ENCODE measurements at places on chromosomes 2 and 18. TPM values are rescaled to one million over a fixed set of nuclear protein-coding genes. Genes with fewer than 3 reads are reported as not detected.

OR6B2 gene
- not detected for total RNA-seq

CRYGC gene
- 0.17 TPM for total RNA-seq

GORASP2 gene
- total RNA-seq, result 34.5 TPM

UPP2 gene
- total RNA-seq, result not detected

IGFBP2 gene
- 5.3 TPM for total RNA-seq

SP140L gene
- total RNA-seq, result 9.3 TPM

LIMS4 gene
- 0.63 TPM for total RNA-seq

GNAL gene
- total RNA-seq, result 0.10 TPM

VWC2L gene
- not detected for total RNA-seq

DNA sequence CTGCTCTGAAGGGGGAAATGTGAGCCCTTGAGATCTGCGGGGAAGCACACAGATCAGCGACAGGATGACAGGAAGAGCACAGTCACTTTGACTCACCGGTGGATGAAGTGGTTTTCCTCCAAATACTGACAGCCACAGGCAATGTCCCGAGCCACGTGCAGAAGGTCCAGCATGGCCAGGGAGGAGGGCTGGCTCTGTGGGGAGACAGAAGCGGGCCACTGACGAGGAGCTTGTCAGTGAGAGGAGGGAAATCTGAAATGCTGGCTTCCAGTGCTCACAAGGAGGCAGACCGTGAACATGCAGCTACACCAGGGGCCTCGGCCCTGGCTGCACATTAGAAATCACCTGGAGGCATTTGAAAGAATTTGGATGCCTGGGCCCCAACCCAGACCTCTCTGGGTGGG lies 98.7 kb downstream of the CLIP4 start:
- peak; percentile 84 for DNase-seq

- no peak for DNase-seq
Observed at GRCh38 chr2:18961991-18962421, 372.6 kb upstream of the NT5C1B start.

DNA sequence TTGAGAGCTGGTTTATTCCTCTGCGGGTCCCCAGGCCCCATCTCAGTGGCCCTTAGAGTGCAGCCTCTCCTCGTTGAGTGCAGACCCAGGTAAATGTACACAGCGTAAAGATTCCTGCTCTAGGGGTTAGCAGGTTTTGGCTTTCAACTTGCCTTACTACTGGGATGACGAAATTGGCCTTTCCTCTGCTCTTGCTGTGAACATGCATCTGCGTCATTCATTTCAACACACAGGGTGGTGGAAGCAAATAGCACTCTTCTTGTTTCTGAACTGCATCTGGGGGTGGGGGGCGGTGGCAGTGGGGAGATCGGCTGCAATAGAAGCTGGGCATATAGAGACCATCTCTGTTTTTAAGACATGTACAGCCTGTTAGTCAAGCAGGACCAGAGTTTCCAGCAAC lies 16.5 kb upstream of the SLC16A14 start:
- no peak for DNase-seq

DNA sequence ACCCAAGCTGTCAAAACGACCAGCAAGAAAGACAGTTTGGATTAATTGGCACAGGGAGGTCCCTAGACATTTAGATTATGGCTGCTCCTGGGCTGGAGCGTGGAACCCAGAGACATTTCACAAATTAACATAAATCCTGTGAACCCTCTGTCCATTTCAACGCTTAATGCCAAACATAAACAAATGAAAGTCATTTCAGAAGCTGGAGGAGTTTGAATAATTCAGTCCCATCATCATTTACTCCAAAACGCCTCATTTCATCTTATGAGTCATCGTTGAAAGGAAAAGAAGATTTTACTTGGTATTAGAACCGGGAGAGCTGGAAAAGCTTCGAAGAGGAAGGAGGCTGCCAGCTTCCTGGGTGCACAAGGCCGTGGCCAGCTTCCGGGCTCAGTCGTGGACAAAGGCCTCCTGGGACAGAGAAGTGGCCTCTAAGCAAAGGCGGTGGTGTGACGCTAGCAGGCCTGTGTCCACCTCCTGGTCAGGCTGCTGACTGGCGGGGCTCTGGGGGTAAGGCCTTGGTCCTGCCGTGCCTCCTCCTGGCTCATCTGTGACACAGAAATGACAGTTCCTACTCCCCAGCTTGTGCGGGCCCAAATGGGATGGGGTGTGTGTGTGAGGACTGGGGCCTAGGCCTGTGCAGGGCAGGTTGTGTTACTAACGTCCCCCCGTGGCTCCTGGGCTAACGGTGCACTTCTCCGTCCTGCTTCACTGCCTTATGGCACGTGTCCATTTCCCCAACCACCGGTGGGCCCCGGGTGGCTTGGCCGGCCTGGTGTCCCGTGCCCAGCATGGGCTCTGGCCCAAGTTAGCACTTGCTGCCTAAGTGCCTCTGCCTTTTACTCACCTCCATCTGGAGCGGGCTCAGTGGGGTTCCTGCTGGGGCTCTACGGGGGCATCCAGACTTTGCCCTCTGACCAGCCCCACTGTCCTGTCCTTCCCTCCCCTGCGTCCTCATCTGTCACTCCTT lies 71.6 kb downstream of the RRM2 start:
- DNase-seq, result no peak

DNA sequence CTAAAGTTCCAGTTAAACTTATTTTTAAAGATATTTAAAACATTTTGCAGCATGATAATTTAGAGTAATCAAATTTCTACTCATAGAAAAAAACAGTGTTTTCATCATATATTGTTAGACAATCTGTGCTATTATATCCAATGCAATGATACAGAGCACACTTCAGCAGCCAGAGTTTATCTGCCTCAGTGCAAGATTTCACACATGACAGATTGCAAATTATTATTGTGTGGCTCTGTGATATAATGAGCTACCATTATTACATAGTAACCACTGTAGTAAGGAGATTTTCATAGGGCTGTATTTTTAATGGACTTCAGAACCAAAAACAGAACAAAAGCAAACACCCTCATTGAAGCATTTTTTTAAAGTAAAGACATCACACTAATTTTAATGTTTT lies 762.4 kb downstream of the DSC3 start:
- no peak for DNase-seq

DNA sequence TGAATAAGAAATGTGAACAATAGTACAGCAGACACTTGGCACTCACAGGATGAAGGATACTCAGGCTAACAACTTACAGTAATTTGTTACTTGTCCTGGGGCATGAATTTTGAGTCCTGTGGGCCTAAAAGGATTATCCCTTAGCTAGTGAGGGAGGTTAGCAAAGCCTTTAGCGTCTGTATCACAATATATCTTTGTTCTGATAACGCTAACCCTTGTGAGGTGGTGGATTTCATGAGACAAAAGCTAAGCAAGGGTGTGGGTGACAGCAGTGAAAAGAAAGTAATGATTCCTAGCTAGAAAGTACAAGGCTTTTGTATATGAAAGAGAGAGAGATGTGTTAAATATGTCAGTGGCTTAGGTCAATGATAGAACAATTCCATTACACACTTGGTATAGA lies 46.8 kb upstream of the TTC21B start:
- no peak for DNase-seq

- DNase-seq, result no peak
Observed at GRCh38 chr2:158317642-158318041, 138.9 kb downstream of the CCDC148 start.

DNA sequence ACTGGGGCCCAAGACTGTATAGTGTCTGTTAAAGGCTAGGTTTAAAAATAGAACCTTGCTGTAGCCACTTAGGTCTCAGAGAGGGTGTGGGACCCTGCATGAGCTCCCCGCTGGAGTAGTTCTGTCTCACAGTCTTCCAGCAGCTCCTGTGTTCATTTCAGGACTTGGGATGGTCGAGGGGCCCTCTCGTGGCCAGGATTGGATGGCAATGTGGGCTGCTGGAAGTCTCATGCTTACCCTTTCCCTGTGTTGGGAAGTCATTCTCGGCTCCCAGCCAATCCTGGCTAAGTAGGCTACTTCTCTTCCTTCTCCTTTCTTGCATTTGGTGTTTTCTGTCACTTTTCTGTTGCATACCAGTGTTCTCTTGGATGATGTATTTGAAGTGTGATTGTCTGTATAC lies 284.0 kb upstream of the GCFC2 start:
- DNase-seq, result peak; percentile 20

- no peak for DNase-seq
Observed at GRCh38 chr18:77597726-77598125, 348.1 kb downstream of the GALR1 start.

- DNase-seq, result no peak
Observed at GRCh38 chr2:52264488-52264887, 1232.6 kb upstream of the NRXN1 start.

DNA sequence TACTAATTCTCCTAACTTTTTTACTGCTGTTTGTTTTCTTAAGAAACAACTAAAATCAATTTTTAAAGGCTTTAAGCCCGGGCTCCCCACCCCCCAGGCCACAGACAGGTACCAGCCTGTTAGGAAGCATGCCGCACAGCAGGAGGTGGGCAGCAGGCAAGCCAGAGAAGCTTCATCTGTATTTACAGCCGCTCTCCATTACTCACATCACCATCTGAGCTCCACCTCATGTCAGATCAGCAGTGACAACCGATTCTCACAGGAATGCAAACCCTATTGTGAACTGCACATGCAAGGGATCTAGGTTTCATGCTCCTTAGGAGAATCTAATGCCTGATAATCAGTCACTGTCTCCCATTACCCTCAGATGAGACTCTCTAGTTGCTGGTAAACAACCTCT lies 517.0 kb downstream of the NRXN1 start:
- no peak for DNase-seq

DNA sequence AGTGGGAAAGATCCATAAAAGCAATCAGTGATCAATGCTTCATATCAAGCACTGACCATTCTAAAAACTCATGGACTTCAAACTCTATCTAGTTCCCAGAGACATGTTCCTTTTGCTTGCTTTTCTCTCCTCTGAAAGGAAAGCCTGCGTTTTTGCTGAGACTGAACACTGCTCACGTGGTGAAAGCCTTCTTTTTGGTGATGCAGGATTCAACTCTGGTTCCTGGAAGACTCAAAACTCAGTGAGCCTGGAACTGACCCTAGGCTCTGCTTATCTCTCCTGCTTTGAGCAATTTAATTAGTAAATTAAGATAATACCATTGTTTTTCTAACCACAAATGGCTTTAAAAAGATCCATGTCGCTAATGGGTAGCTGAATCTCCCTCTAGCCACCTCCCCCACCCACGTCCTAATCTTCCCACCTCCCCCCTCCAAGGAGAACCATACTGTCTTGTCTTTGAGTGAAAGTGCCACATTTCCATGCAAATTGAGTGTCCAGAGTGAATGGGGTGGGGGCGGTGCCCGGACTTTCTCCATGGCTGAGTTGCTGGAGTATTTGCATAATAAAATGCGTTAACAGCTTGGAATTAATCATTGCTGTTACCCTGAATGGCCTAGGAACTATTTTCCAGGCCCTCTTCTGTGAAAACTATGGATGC lies 130.5 kb downstream of the BCL11A start:
- no peak for DNase-seq

GRCh38 chr18:56199580-56200330 lies 438.6 kb downstream of the TXNL1 start:
- no peak for DNase-seq

All from HT1080 (cell line).